Pancreas (tissue), 10 donors: ENCODE measurements at places on chromosomes 7 and 10. TPM values are rescaled to one million over a fixed set of nuclear protein-coding genes. Genes with fewer than 3 reads are reported as not detected.

GRCh38 chr7:108265007-108265406 is 134.8 kb upstream of the LAMB4 start:
- no peak overlapping the region for H3K4me3 ChIP-seq
- H3K4me1 ChIP-seq, result peaks cover 4% of the 10 kb centered on the region
- DNase-seq, result no peak
- H3K27me3 ChIP-seq, result no peaks in the 10 kb centered on the region

DNA sequence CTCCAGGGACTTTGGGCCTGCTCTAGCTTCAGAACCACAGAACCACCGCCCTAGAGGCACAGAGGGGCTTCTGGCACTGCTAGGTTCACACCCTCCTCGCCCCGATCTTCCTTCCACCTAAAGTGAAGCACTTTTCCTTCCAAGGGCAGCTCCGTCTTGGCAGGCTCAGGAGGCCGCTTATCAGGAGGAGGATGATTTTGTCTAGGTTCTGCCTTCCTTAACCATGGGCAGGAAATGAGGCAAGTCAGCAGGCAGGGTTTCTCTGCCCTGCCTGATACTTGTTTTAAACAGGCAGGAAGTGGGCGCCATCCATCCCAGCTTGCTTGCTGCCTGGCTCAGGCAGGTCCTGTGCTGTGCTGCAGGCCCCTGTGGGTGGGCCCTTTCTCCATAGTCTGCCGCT is 8.3 kb upstream of the ATP6V0E2 start:
- H3K27ac ChIP-seq, result no peak overlapping the region
- H3K27me3 ChIP-seq, result no peaks in the 10 kb centered on the region

- no peaks in the 10 kb centered on the region for H3K36me3 ChIP-seq
- no peaks in the 10 kb centered on the region for H3K4me1 ChIP-seq
- no peak for DNase-seq
- H3K27ac ChIP-seq, result no peak overlapping the region
These were observed 354.8 kb downstream of the CXCL12 start for GRCh38 chr10:44030132-44030531.

DNA sequence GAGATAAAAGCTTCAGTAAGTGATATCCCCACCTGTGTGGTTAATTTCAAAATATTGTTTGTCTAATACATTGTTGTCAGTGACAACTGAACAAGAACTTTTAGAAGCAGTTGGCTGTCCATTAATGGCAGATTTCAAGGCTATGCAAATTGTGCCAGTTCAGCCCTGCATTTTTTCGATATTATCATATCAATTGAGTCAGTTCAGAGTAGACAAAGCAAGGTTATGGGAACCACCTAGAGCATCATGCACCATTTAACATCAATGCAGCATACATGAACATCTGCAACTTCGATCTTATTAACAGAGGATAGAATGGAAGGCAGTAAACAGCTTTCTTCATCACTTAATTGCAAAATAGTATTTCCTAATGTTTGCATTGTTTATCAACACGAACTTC is 180.7 kb upstream of the KAT6B start:
- H3K36me3 ChIP-seq, result no peaks in the 10 kb centered on the region
- DNase-seq, result no peak
- H3K27me3 ChIP-seq, result no peaks in the 10 kb centered on the region
- no peaks in the 10 kb centered on the region for H3K4me1 ChIP-seq
- no peak overlapping the region for H3K27ac ChIP-seq
- no peak overlapping the region for H3K4me3 ChIP-seq

GRCh38 chr7:134593530-134594392 is 44.9 kb downstream of the AKR1B15 start:
- no peaks in the 10 kb centered on the region for H3K36me3 ChIP-seq
- no peaks in the 10 kb centered on the region for H3K27me3 ChIP-seq
- peaks cover 5% of the 10 kb centered on the region for H3K4me1 ChIP-seq

GRCh38 chr7:46752881-46753366 is 829.0 kb downstream of the TNS3 start:
- no peaks in the 10 kb centered on the region for H3K36me3 ChIP-seq
- H3K4me3 ChIP-seq, result no peak overlapping the region
- no peaks in the 10 kb centered on the region for H3K27me3 ChIP-seq
- no peaks in the 10 kb centered on the region for H3K4me1 ChIP-seq
- H3K27ac ChIP-seq, result no peak overlapping the region

GRCh38 chr7:30743371-30744074 is 8.4 kb upstream of the INMT start:
- no peaks in the 10 kb centered on the region for H3K27me3 ChIP-seq
- no peak for DNase-seq
- H3K27ac ChIP-seq, result no peak overlapping the region
- no peaks in the 10 kb centered on the region for H3K36me3 ChIP-seq
- no peak overlapping the region for H3K4me3 ChIP-seq

LLCFC1 gene
- not detected for total RNA-seq

DNA sequence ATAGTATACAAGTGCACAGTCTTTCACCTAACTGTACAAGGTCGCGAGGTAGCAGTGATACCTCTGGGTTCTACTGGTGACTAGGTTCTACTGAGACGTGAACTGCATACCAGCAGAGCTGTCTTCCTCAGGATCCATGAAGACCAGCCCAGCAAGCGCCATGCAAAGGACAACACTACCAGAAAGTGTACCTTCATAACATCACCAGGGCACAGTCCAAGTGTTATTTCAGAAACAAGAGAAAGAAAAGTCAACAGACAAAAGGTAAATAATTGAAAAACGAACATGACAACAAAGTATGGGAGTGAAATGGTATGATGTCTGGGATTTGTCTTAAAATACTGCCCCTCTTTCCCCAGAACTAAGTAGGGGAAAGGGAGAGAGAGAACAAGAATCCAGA is 141.1 kb upstream of the ASAH2 start:
- DNase-seq, result no peak
- H3K4me1 ChIP-seq, result peaks cover 14% of the 10 kb centered on the region
- H3K4me3 ChIP-seq, result no peak overlapping the region
- no peaks in the 10 kb centered on the region for H3K27me3 ChIP-seq
- no peaks in the 10 kb centered on the region for H3K36me3 ChIP-seq
